ENCODE measurements at places on chromosomes 2 and 18.

GRCh38 chr18:74895686-74896085 is 298.0 kb downstream of the ZNF407 start:
- DNase-seq = no peak

- DNase-seq = no peak
Measured at GRCh38 chr2:182941919-182942318, 75.5 kb upstream of the FRZB start.

GRCh38 chr2:12070153-12070552 is 323.7 kb downstream of the LPIN1 start:
- no peak for DNase-seq

DNA sequence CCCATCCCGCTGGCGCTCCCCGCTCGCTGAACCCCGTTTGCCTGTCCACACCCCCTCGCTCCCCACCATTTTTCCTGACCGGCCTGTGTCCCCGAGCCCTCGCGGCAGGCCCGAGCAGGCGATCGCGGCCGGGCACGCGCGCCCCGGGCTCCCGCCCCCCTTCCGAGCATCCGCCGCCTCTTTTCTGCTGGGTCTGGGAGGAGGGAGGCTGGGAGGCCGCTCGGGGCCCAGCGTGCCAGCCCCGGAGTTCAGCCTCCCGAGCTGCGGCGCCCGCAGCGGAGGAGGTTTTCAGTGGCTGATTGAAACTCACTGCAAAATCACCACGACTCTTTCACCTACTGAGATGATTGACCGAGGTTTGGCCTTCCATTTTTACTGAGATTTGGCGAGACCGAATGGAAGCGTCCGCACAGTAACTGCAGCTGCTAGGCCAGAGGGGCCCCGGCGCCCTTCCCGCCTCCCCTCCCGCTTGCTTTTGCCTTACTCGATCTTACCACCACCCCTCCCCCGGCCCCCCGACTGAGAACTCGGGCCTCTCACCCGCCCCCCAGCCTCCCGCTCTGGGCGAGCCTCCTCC is 4.8 kb downstream of the SOX11 start:
- DNase-seq = no peak
